ENCODE measurements at places on chromosomes 12 and 14.

GRCh38 chr12:97713270-97713669 is 250.7 kb downstream of the RMST start:
- DNase-seq = no peak

- DNase-seq = no peak
Observed at GRCh38 chr12:48776956-48777355, 11.9 kb downstream of the ADCY6 start.

DNA sequence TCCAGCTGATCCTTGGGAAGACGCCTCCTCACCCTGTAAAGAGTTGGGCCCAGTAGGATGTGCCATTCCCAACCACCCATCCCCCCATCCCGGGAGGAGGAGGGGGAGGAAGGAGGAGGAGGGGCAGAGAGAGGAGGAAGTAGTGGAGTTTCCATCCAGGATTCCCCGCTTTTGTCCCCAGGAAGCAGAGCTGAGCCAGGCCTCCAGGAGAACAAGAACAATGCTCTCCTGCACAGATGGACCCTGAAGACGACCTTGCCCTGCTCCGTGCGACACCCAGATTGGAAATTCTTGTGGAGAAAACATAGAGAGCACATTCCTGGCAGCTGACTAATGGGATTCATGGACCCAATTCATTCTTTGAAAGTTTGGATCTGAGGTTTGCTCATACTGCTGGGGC is 132.3 kb upstream of the CRY1 start:
- peak; percentile 1 for DNase-seq

- DNase-seq = no peak
Observed at GRCh38 chr14:63343878-63344277, 25.1 kb upstream of the GPHB5 start.

DNA sequence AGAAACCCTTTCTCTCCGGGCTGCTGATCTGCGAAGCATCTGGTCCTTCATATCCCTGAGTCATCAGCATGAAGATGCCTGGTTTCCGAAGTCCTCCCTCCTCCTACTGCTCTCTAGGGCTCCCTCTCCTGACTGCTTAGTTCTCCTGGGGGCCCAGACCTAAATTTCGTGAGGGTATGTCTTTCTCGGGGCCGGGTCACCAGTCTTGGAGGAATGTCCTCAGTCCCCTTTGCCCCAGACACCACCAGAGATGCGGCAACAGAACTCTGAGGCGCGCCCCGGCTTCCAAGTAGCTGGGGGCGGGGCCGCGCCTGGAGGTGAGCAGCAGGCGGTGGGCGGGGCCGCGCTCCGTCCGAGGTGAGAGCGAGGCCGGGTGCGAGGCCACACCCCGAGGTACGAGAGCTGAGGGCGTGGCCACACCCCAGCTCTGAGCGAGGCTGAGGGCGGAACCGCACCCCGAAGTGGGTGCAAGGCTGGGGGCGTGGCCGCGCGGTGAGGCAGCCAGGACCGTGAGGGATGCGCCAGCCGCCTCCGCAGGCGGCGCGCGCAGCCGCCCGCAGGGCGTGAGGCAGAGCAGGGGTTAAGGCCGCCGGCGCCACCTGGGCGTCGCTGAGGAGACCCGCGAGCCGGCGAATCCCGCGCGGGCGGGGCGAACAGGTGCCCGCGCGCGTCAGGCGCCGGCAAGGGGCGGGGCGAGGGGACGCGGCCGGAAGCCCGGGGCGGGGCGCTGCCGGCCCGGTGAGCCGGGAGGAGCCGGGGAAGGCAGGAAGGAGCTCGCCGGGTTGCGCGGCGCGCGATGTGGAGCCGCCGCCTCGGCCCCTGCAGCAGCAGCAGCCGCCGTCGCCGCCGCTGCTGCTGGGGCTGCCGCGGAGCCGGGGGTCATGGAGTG is at the start of gene BICDL1:
TSS of gene BICDL1 (plus strand) at position 765 of the 889 bp plus-strand sequence. CDS start 633 bp downstream, outside the sequence.
- peak; percentile 41 for DNase-seq

GRCh38 chr12:102955926-102956737 is 1.3 kb upstream of the ASCL1 start:
- DNase-seq = no peak

GRCh38 chr12:87388376-87388775 is 640.8 kb downstream of the C12orf50 start:
- DNase-seq = no peak

- no peak for DNase-seq
Observed at GRCh38 chr14:38001501-38001900, 206.2 kb upstream of the SSTR1 start.

DNA sequence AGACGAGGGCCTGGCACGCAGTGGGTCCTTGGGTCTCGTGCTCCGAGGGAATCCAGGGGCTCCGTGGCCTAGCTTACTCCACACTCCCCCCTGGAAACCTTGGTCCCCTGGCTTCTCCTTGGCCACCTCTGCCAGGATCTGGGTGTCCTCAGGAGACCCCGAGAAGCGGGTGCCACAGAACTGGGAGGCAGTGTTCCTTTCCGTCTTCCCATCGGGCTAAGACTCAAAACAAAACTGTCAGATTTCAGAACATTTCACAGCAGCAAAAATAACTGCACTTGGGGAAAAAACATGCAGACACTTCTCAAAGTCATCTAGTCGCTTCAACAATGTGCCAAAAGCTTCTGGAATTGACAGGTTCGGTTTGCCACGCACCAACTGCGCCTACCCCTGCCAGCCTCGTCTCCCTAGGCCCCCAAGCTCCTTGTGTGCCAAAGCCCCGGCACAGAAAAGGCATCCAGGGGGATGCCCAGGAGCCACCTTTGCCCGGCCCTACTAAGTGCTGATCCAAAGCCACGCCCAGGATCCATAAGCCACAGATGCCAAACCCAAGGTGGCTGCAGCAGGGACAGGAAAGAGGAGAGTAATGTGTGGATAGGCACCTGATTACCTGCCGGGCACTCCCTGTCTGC is 58.4 kb upstream of the DIO3 start:
- no peak for DNase-seq

DNA sequence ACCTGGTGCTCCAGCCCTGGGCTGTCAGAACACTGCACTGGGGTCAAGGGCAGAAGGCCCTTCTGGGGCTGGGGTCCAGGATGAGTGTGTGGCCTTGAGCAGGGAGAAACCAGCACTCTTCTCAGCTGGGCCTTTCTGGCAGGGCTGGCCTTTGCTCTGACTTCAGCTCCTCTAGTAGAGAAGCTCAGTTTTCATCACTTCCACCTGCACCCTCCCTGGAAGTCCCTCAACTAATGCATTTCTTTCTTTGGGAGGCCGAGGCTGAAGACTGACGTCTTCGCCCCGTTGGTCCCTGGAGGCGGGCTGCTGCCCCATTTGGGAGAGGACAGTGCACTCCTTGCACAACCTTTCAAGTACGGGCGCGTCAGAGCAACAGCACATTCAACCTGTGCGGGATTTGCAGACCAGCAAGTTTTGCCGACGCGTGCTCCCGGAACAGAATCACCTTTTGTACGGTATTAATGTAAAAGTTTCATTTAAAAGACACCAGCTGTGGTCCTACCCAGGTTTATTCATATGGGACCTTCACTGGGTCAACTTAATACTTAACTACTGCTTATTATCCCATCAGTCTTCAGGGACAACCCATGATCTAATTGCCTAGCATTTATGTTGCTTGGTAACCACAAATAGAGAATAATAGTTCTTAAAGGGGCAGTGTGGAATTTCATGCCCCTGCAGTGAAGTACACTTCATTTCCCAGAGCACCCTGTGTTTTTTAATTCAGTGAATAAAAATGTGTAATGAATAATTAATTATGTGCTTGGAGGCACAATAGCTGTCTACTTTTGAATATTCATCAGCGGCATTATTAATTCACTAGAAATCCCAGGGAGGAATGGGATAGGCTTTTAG is 134.8 kb upstream of the VRK1 start:
- DNase-seq = no peak

DNA sequence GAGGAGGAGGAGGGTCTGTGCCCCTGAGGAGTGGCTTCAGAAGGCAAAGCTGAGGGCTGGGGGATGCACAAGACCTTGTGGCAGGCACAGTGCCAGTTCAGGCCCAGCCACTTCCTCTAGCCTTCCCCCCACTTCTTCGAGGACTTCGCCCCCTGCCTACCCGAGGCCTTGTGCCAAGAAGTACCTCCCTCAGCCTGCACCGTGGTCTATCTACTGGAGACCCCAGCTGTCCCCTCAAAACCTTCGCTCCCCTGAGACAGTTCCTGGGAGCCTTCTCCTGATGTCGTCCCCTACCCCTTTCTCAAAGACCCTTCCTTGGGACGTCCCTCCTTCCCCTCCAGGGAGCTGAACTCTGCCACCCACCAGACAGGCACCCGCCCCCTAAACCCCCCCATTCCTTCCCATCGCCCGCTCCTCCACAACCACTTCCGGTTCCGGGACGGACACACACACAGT is 604 bp downstream of the ZNF384 start:
- DNase-seq = peak; percentile 12

DNA sequence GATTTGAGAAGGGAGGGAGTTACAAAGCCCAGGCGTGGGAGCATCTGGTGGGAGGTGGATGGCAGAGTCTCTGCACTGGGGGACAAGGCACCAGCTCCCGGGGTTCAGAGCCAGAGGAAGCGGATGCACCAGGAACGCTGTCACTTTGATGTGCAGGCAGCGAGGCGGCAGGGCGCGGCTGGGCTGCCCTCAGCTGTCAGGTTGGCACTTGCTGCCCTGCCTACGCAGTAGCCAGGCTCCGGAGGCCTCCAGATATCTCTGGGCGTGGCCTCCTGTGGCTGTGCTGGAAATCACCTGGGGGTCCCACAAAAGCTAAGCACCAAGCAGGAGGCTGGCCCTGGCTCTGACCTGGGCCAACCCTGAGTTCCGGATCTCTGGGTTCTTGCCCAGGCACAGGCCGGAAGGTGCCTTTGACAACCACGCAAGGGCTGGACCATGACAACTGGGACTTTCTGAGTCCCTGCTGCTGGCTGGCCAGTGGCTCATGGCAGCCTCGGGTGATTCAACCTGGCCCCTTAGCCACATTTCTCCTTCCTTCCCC is 62.1 kb upstream of the MAP1LC3B2 start:
- no peak for DNase-seq

- DNase-seq = peak; percentile 45
Observed at GRCh38 chr12:23084236-23084995, 459.4 kb downstream of the ETNK1 start.

DNA sequence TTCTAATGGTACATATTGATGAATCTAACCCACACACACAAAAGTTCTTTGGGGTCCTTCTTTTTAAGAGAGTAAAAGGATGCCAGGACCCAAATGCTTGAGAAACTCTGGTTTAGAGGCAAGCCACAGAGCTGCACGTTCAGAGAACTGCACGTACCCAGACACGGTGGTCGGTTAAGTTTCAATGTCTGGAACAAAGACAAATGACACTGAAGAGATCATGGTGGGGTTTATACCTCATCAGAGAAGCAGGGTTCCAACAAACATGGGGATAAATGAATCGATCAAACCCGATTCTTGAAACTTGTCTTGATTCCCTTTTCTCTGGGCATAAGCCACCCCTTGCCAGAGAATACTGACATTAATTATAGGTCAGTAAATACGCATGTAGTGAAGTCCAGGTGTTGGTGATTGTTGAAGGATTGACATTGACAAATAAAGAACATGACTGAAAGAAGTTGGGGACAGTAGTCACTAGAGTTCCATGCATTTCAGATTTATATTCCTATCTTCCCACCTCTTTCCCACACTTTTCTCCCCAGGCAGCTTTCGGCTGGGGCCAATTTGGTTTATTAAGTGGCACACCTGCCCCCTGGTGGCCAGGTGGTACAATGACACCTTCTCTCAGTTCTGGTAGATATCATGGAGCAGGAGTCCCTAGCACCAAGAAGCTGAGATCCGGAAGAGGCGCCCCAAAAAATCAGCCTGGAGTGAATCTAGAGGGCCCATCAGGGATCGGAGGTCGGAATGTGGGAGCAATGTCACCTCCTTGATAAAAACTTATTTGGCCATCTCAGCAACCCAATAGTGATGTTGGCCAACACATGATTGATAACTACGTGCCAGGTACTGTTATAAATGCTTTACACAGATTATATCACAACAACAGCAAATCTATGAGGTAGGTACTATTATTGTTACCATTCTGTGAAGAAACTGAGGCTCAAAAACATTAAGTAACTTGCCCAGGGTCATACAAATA is 17.8 kb upstream of the HDAC7 start:
- DNase-seq = peak; percentile 62

DNA sequence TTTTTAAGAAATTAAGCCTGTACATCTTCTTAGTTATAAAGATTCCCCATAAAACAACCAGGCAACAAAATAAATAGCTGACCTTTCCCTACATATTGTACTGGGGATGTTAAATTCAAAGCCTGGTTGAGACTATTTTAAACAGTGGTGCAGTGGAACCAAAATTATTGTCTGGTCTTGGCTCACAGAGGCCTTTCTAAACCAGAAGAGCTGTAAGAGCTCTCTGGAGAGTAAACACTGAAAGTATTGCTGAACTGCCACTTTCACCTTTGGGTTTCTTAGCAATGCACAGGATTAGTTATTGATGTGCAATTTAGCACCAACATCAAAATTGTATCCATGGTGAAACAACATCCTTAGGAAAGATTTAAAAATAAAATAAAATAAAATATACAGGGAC is 20.6 kb downstream of the RACGAP1 start:
- no peak for DNase-seq

GRCh38 chr12:74339211-74339610 is 198.4 kb upstream of the ATXN7L3B start:
- no peak for DNase-seq

DNA sequence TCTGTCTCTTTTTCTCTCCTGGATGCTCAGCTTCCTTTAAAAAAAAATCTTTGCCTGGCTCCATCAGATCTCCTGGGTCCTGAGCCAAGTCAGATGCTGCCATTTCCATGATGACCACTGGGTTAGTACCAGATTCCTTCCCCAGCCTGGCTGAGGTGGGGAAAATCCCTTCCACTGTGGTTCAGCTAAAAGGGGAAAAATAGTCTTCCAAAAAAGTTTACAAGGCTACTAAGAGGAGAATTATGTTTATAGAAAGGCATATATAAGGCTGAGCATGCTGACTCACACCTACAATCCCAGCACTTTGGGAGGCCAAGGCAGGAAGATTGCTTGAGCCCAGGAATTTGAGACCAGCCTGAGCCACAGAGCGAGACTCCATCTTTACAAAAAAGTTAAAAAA is 28.4 kb upstream of the GAS2L3 start:
- DNase-seq = no peak

DNA sequence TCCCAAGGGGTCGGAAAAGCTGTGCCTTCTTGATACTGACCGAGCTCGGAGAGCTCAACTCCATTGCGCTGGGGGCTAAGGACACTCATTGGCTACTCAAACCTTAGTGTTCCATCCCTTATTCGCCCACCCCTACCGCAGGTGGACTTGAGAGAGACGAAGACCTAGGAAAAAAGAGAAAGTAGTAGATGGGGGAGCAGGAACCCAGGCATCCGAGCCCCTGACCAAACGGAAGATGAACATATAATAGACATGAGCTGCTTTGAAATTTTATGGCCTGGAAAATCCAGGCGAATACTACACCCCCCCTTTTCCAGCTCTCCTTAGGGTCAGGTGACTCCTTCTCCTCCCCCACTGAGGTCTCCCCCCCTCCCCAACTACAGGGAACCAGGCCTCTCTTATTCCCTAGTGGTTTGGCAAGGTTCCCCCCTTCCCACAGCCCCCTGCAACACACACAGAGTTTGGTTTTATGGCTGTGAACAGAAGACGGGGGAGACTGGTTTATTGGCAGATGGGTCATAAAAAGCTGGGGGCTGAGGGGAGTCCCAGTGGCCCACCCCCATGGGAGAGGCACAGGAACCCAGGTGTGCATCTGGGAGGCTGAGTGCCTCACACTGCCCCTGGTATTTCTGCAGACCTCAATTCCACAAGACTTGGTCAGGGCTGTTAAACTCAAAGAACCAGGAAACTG is 1.6 kb downstream of the GDF11 start:
- DNase-seq = no peak

Measured in LHCN-M2 (cell line).